ENCODE measurements at places on chromosomes 6 and 20.

GRCh38 chr20:34926581-34926980 lies 29.0 kb downstream of the GSS start:
- DNase-seq: no peak

DNA sequence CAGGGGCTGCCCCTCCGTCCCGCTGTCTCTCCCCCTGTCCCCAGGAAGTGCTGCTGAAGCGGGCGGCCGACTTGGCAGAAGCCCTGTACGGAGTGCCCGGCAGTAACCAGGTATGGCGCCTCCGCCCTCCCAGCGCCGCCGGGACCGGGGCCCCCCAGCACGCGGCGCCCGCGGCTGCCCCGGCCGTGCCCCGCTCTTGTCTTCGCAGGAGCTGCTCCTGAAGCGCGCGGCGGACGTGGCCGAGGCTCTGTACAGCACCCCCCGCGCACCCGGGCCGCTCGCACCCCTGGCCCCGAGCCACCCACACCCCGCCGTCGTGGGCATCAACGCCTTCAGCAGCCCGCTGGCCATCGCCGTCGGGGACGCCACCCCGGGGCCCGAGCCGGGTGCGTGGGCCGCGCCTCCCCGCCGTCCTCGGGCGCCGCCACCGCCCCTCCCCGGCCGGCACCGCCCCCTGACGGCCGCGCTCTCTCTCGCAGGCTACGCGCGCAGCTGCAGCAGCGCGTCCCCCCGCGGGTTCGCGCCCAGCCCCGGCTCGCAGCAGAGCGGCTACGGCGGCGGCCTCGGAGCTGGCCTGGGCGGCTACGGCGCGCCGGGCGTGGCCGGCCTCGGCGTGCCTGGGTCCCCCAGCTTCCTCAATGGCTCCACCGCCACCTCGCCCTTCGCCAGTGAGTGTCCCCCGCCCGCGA lies 48.4 kb downstream of the CPXM1 start:
- no peak for DNase-seq

DNA sequence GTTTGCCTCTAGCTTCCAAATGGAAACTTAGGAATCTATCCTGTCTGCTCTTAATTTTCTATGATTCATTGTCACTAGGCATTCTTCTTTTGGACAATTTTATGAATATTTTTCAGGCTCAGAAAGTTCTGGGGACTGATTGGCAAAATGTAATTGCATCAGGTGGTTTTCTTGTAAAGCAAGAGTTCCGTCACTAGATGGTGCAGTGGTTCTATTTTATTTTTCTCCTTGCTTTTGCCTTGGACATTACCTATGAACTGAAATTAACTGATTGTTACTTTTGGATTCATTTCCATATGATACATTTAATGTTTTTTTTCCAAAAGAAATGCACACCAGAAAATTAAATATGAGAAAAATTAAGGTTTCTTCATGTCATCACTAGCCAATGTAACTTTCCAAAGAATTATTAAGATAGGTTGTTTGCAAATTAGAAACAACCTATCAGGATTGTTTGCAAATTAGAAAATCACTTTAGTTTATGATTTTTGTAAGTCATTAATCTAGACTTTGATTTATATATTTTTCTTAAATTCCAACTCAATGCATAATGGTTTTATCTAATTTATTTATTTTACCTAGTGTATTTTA lies 48.0 kb downstream of the TMEM170B start:
- no peak for DNase-seq

DNA sequence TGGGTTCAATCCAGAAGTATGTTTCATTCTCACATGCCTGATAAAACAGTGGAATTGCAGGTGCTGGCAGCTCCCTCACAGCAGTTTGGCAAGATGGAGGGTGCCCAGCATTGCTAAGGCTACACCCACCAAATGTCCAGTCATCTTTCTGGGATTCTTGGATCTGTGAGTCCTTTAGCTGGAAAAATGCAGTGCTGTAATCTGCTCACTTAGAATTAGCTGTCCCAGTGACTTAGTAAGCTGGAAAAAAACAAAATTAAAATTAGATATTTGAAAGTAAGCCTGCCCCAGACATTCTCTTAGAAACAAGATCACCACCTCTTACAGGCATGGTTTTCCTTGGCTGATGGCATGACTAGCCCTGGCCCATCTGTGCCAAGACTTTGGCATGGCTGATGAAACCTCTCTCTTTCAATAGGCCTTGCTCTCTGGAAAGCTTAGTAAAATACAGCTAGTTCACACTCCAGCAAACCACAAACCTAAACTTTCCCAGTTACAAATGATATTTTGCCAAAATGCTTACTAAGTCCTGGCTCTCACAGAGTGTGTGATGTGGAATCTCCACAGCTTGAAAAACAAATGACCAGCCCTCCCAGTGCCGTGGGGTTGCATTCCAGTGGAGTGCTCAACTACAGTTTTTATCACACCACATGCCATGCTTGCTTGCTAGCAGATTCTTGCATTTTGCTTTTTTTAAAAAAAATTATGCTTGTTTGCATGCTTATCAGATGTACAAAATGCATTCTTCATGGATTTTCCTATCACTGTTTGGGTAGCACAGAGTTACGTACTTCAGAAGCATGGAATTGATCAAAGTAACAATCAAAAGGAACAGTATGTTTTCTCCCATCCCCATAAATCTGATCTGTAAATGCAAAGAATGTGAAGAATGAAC lies 261.5 kb downstream of the EYA4 start:
- DNase-seq: no peak

- no peak for DNase-seq
Observed at GRCh38 chr6:154056536-154056935, 17.5 kb downstream of the OPRM1 start.

DNA sequence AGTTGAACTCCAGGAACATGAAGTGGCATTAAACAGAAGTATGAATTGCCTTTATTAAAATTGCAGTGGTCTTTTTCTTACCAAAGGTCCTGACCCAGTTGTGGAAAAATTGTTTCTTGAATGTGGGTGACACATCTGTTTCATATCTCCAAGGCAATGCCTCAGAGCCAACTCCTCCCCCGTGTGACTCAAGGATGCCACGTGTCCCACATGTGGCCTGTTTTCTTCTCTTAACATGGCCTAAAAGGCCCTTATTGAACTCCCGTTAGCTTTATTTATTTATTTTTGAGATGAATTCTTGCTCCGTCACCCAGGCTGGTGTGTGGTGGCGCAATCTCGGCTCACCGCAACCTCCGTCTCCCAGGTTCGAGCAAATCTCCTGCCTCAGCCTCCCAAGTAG lies 128.4 kb upstream of the ESR1 start:
- no peak for DNase-seq

GRCh38 chr6:42786525-42786985 lies 4.7 kb downstream of the BICRAL start:
- no peak for DNase-seq

DNA sequence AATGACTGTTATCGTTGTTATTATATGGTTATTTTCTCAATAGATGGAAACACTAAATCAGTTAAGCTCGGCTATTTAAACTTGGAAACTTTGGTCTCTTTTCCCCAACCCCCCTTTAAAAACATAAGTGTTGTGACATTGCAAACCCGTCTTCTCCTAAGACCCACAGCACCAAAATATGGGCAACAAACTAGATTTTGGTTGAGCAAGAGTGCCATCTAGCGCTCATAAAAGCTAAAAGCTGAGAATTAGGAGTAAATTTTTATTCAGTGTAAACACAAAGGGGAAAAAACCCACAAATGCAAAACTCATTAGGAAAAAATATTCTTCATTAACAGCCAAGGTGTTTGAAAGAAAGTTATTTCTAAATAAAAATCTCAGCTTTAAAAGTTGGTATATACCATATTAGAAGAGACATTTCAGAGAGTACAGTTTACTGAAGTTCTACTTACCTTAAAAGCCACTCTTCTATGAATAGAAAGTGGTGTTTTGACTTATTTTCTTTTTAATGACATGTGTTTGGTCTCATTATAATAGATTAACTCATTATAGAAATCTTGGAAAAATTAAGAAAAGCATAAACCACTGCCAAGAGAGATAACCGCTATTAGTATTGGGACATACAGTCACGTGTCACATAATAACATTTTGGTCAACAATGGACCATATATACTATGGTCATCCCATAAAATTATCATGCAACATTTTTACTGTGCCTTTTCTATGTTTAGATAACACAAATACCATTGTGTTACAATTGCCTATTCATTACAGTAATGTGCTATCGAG lies 21.1 kb downstream of the SESN1 start:
- DNase-seq: peak; percentile 38

DNA sequence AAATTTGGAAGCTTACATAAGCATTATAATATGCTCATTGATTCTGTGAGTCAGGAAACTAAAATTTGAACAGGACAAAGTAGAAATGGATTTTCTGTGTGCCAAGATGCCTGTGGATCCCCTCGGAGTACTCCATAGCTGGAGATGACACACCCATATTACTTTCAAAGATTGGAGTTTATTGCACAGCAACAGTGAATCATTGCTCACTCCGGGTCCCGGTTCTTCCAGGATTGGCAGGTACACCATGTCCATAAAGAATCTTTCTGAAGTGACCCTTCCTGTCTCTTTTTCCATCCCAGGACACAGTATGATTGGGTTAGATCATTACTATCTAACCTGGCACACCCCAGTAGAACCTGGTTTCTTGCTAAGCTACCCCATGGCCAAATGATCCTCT lies 2.7 kb upstream of the BTN2A2 start:
- DNase-seq: no peak

DNA sequence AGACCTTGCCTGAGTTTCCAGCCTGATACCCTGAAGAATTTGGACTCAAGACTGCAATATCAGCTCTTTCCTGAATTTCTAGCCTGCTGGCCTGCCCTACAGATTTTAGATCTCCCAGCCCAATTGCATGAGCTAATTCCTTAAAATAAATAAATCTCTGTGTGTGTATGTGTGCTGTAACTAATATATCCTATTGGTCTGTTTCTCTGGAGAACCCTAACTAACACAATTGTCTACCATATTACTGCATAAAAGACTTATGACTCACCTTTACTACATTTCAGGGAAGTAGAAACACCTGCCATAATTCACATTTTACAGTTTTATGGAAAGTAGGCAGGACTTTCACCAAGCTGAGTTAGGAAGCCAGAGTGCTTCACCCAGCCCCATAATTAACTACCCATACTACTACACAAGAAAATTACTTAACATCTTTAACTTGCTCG lies 90.7 kb upstream of the BEND6 start:
- no peak for DNase-seq

DNA sequence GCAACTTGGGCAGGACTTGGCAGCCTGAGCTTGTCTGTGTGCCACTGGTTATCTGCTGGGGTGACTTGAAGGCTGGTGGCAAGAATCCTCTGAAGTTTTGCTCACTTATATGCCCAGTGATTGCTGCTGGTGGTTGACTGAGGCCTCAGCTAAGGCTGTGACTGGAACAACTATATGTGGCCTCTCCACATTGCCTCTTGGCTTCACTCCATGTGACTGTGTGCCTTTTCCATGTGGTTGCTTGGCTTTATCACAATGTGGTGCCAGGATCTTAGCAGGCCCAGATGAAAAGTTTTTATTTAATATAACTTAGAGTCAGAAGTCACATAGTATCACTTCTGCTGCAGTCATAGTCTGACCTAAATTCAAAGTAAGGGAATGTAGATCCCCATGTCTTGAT lies 104.5 kb downstream of the ADAT2 start:
- DNase-seq: no peak

DNA sequence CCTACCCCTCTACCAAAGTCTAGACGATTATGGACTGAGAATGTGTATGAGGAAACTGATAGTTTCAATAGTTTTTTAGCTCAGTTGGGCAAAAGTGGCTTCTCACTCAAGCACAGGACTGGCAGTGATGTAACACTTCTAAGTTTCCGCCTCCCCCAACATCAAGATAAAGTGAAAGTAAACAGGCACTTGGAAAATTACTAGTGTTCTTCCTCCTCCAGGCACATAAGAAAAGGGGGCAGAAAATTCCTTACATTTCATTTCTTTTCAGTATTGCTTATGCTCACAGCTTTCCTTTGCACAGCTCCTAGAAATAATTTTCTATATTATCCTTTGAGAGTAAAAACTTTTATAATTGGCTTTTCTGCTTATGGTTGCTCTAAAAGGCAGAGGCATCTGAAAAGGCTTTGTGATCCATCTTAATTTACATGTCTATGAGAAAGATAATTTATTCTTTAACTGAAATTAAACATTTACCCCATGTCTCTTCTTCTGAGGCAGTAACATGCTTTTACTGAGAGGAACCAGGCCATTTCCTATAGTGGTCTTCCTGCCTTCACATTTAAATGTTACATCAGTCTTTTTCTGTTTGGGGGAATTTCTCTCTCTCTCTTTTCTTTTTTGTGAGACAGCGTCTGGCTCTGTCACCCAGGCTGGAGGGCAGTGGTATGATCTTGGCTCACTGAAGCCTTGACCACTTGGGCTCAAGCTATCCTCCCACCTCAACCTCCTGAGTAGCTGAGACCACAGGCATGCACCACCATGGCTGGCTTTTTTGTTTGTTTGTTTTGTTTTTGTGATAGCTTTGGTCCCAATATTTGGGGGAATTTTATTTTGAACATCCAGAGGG lies 65.0 kb upstream of the EEF1A1 start:
- no peak for DNase-seq

GRCh38 chr6:6176586-6177228 lies 143.8 kb downstream of the F13A1 start:
- DNase-seq: no peak

- no peak for DNase-seq
Observed at GRCh38 chr6:11650711-11651110, 113.2 kb downstream of the TMEM170B start.

- no peak for DNase-seq
Observed at GRCh38 chr6:3484946-3485345, 28.1 kb upstream of the SLC22A23 start.

GRCh38 chr20:5113615-5113986 lies 6.2 kb downstream of the PCNA start:
- no peak for DNase-seq

DNA sequence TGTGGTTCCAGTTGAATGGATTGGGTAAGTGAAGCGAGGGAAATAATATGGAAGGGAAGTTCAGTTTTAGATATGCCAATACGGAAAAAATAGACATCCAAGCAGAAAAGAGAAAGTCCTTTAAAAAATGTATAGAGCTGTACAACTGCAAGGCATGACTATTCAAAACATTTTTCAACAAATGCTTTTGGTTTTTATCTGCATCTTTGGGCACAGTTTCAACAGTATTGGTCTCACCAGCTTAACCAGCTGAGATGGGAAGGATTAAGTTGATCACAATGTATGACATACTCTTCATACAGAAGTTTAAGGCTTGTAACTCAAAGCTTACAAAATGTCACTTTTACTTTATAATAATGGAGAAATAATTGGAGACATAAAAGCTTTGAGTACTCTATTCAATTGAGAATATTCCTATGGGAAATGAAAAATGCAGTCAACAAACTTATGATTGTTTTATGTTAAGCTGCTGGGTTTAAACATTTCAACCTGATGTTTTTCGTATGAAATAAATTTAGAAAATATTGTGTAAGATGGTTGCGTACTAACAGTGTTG lies 16.3 kb upstream of the UTRN start:
- DNase-seq: no peak

DNA sequence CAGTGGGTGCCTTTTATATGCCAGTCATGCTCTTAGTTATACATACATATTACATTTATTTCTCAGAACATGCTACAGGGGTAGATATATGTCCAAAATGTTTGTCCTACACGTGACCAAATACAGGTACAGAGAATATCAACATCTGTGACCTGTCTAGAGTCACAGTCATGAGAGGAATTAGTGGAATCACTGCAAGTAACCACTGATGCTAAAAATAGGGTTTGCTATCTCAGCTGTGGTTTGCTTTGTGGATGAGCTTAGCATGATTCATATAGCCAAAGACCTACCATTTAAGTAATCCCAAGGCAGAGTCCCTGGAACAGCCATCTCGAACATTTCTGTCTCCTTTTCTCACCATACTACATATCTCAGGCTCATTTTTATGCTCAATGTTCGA lies 32.3 kb downstream of the GSTA3 start:
- no peak for DNase-seq

- no peak for DNase-seq
Observed at GRCh38 chr20:63368151-63368550, 7.0 kb upstream of the CHRNA4 start.
